Ammon's horn (tissue), 1 donor: ENCODE measurements at places on chromosomes 4 and X.

- DNase-seq = peak; percentile 23
Observed at GRCh38 chrX:145405012-145405411, 157.7 kb downstream of the SPANXN1 start.

GRCh38 chr4:125316401-125316790 lies 1.6 kb downstream of the FAT4 start:
- DNase-seq = peak; percentile 37

DNA sequence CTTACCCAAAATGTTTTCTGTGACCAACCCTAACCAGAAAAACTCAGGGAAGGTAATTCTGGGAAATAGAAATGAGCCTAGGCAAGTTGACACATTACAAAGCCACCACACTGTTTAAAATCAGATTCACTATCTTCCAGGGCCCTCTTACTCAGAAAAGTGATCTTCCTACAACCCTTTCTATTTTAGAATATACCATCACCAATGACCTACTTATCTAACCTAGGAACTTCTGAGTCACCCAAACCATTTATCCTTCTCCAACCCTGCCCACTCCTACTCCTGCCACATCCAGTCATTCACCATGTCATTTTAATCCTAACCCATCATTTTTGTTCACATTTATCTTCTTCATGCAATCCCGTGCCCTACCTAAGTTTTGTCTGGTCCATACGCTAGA lies 89.9 kb downstream of the FTHL17 start:
- no peak for DNase-seq

- DNase-seq = peak; percentile 43
Observed at GRCh38 chr4:52059372-52059771, 8.3 kb downstream of the SPATA18 start.

- no peak for DNase-seq
Observed at GRCh38 chr4:5772528-5773270, 61.7 kb downstream of the EVC start.

- no peak for DNase-seq
Observed at GRCh38 chrX:68929332-68930150, 100.7 kb downstream of the EFNB1 start.

DNA sequence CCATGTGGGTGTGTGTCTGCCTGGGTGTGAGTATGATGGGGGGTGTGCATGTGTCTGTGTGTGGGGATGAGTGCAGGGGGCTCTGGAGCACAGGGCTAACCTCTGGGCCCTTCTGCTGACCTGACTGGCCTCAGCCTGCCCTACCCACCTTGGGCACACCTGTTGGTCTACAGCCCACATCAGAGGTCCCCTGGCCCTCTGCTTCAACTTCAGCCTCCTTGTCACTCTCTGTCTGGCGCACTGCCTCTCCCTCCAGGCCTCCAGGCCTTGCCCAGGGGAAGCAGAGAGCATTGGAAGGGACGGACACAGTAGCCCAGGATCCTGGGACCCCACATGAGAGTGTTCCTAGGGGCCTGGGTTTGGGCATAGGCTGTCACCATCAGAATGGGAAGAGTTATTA lies 115.4 kb downstream of the EFNB1 start:
- no peak for DNase-seq

DNA sequence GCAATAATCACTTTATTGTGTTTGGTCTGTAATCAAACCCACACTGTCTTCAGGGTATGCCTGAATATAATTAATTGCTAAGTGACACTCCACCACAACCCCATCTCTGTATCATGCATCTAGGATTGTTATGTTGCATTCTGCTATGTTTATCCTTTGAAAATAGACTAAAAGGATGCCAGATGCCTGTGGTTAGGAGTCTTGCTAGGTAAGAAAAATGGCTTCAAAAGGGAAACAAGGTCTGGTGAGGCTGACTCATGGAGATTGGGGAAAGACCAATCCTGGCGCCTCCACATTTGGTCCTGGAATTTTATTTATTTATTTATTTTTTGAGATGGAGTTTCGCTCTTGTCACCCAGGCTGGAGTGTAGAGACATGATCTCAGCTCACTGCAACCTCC lies 360.5 kb upstream of the SLC7A11 start:
- no peak for DNase-seq

- DNase-seq = no peak
Observed at GRCh38 chr4:26051240-26051639, 137.2 kb downstream of the SMIM20 start.

DNA sequence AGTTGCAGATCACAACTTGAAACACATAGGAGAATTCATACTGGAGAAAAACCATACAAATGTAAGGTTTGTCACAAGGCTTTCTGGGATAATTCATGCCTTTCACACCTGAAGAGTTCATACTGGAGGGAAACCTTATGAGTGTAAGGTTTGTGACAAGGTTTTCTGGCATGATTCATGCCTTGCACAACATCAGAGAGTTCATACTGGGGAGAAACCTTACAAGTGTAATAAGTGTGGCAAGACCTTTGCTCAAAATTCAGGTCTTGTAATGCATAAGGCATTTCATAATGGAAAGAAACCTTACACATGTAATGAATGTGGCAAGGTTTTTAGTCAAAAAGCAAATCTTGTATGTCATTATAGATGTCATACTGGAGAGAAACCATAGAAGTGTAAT lies 58.8 kb upstream of the ENPEP start:
- no peak for DNase-seq

DNA sequence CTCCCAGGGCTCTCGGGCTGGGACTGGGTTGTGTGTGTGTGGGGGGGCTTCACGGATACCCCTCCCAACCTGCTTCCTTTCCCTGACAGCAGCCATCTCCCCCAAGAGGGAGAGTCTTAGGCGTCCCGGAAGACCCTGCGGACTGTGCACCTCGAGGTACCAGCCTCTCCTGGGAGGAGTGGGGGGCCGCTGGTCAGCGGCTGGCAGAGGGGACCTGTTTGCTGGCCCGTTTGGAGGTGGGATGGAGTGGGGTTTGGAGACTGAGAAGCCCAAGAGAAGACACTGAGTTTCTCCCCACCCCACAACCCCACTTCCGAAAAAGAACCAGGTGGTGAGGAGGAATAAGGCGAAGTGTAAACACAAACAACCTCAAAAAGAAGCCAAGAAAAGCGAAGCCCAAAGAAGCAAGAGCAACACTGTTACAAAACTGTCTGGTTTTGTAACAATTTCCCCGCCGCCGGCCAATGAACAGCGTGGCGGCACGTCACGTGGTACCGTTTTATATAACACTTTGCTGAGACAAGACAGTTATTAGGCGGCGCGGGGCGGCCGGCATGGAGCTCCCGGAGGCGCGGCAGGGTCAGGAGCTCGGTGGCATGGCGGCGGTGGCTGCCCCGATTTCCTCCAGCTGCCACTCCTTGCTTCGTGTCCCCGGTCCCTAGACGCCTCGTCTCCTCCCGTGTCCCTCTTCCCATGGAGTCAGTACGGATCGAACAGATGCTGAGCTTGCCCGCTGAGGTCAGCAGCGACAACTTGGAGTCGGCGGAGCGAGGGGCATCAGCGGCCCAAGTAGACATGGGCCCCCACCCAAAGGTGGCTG lies at the start of gene LONRF3:
LONRF3 (plus strand) TSS at position 531 of the 820 bp plus-strand sequence; CDS start at position 694, 163 bp downstream.
- DNase-seq = peak; percentile 69

- no peak for DNase-seq
Observed at GRCh38 chr4:39544580-39545315, 17.5 kb upstream of the UGDH start.

DNA sequence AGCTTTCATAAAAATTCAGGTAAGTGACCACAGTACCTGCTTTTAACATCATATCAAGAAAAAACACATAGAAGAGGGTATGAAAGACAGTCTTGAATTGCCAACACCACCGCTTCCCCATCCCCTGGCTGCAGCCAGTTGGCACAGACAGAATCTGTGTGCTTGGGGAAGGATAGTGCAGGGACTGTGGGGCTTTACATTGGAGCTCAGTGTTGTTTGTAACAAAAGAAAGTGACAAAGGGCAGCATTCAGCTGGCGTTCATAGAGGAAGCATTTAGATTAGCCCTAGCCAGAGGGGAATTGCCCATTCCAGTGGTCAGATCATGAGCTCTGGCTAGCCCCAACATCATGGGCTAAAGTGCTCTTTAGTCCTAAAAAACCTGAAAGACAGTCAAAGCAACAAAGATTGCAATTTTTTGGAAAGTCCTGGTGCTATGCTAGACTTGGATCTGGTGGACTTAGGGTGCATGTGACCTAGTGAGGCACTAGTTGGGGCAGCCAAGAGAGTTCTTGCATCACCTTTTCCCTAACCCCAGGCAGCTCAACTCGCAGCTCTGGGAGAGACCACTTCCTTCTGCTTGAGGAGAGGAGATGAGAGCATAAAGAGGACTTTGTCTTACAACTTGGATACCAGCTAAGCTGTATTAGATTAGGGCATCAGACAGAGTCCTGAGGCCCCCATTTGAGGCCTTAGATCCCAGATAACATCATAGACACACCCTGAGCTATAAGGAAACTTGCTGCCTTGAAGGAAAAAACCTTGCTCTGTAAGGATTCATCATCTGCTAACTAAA lies 1602.4 kb upstream of the ADGRL3 start:
- peak; percentile 88 for DNase-seq

DNA sequence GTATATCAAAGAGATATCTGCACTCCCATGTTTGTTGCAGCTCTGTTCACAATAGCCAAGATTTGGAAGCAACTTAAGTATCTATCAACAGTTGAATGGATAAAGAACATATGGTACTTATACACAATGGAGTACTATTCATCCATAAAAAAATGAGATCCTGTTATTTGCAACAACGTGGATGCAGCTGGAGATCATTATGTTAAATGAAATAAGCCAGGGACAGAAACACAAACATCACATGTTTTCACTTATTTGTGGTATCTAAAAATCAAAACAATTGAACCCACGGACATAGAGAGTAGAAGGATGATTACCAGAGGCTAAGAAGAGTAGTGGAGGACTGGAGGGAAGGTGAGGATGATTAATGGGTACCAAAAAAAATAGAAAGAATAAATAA lies 14.2 kb downstream of the IQCM start:
- no peak for DNase-seq

DNA sequence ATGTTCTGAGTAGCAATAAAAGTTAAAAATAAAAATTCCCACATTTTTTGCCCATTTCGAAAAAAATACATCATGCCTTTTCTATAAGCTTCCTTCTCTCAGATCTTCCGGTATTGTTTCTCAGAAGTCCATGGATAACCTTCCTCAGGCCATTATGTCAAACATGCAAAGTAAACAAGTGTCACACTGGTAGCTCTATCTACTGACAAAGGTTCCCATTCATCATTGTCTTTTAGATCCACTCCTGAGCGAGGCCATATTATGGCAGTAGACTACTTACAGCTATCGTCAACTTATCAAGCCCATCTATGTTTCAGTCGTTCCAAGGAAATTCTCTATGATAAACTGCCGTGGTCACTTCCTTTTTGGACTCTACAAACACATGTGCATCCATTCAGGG lies 1068.2 kb downstream of the GLUD2 start:
- no peak for DNase-seq

GRCh38 chrX:110964786-110965185 lies 131.2 kb upstream of the PAK3 start:
- DNase-seq = peak; percentile 55

GRCh38 chrX:55523356-55523755 lies 33.7 kb upstream of the USP51 start:
- no peak for DNase-seq

- DNase-seq = no peak
Observed at GRCh38 chr4:129328162-129328561, 232.2 kb downstream of the C4orf33 start.

DNA sequence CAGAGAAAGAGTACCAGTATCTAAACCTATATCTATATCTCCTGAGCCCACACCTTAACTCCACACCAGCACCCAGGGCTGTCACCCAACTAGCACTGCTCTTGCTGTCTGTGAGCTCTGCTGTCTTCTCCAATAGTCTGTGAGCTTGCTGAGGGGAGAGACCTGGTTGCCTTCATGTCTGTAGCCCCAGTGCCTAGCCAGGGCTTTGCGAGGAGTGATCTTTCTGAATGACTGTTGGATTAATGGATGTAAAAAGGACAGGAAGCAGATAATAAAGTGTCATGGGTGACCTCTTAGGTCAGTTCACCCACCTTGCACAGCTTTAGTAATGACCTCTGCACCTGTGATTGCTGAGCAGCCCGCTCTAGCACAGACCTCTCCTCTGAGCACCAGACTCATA lies 30.5 kb downstream of the CNGA2 start:
- DNase-seq = no peak

- DNase-seq = no peak
Observed at GRCh38 chr4:128837679-128838078, 28.2 kb downstream of the JADE1 start.

DNA sequence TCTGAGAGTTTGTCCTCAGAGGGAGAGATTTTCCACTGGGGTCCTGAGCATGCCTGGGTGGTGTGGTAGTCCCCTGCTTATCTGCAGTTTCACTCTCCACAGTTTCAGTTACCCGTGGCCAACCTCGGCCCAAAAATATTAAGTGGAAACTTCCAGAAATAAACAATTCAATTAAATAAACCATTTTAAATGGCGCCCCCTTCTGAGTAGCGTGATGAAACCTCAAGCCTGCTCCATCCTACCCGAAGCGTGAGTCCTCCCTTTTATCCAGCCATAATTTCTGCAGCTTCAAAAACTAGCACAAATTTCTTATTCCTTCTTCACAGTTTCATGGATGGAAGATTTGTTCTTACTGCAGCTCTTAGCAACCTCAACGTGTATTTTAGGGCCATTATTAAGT lies 26.7 kb downstream of the PNMA6E start:
- no peak for DNase-seq

GRCh38 chr4:145041378-145041777 lies 56.6 kb downstream of the ANAPC10 start:
- peak; percentile 67 for DNase-seq

GRCh38 chr4:186844059-186844681 lies 120.5 kb upstream of the FAT1 start:
- no peak for DNase-seq

DNA sequence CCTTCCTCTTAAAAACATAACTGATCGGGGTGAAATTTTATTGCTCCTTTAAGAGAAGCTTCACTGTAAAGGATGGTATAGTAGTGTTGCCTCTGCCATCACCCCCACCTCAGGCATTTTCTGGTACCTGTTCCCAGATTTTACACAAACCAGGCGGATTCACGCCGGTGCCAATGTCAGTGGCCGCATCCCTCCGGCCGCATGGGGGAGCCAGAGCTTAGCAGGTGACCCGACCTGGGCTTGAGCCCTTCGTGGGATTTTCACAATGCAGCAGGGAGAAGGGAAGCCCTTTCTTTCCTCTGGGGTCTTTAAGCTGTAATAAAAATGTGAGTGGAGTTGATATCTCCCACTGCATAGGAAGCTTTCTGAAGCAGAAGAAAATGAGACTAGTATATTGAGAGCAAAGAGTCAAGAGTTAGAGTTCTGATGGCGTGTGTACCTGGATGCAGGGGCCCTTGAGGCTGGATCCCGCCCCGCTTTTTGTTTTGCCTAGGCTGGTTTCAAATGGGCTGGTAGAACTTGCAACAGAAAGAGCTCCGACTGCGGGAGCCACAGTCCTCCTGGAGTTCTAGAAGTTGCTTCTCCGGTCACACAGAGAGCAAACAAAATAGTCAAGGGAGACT lies 59.4 kb downstream of the POLR2B start:
- DNase-seq = peak; percentile 58
